ENCODE measurements at places on chromosomes 6 and 20.

DNA sequence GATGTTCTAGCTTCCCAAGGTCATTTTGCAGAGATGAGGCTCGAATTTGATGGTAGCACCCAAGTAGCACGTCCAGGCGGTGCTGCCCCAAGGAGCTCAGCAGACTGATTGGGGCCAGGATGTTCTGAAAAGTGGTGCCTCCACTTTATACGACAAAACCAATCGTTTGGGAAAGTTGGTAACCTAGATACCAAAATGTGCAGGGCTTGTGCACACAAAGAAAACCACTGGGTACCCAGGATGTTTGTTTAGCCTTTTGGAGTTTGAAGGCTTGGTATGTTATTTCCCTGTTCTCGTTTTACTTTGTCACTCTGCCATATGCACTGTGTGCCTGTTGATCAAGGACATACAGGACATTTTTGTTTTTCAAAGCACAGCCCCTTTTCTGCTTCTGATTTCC lies 40.7 kb upstream of the PBOV1 start:
- DNase-seq: no peak

DNA sequence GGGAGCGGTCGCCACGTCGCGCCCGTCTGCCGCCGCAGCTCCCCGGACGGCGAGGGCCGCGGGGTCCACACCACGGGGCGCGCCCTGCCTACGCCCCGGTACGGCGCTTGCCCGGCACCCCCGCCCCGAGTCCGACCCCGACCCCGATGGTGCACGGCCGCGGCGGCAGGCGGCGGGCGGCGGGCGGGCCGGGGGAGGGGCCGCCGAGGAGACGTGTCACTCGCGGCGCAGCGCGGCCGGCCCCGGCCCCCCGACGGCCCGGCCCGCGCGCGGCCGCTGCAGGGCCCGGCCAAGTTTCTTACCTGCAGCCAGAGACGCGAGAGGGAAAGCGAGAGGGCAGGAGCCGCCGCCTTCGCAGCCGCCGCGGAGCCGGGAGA lies 328 bp downstream of the RRBP1 start:
- DNase-seq: peak; percentile 62

GRCh38 chr6:157056275-157056674 lies 267.0 kb downstream of the TMEM242 start:
- DNase-seq: no peak

GRCh38 chr6:55437141-55437540 lies 109.9 kb downstream of the GFRAL start:
- DNase-seq: no peak

- DNase-seq: no peak
Observed at GRCh38 chr6:44463728-44464450, 76.4 kb downstream of the CDC5L start.

GRCh38 chr20:24389686-24390085 lies 79.7 kb upstream of the SYNDIG1 start:
- no peak for DNase-seq

DNA sequence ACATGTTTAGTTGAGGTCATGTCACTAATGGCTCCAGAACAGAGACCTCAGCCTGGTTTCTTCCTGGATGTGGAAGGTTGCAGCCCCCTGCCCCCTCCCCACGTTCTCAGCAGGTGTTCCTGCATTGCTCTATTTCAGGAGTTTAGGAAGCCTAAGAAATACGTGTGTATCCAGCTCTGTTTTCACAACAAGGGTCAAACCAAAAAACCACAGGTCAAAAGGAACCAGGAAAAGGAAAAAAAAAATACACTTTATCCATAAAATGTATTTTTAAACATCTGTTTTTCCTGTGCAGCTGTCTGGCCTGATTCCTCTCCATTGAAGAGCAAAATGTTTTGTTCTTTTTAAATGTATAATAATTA lies 107.9 kb upstream of the PLEKHG1 start:
- DNase-seq: no peak

- DNase-seq: no peak
Observed at GRCh38 chr6:62707156-62707555, 421.1 kb upstream of the KHDRBS2 start.

- no peak for DNase-seq
Observed at GRCh38 chr6:163952005-163952404, 537.5 kb downstream of the QKI start.

DNA sequence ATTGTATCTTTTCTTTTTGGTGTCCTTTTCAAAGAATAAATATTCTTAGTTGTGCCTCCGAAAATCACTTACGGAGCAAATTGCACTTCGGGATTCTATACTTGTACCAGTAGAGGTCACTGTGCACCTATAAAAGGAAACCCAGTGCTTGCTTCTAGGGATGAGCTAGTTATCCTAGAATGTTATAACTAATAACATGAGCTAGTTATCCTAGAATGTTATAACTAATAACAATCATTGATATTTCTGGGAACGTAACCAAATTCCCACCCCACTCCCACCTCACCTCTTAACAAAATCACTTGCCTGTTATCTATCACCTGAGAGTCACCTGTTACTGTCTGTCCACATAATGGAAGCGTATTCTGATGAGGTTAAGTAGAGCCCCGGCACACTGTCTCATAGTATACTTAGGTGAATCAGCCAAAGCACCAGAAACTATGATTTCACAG lies 126.9 kb upstream of the TIAM2 start:
- DNase-seq: no peak

- no peak for DNase-seq
Observed at GRCh38 chr6:163634211-163635171, 220.0 kb downstream of the QKI start.

DNA sequence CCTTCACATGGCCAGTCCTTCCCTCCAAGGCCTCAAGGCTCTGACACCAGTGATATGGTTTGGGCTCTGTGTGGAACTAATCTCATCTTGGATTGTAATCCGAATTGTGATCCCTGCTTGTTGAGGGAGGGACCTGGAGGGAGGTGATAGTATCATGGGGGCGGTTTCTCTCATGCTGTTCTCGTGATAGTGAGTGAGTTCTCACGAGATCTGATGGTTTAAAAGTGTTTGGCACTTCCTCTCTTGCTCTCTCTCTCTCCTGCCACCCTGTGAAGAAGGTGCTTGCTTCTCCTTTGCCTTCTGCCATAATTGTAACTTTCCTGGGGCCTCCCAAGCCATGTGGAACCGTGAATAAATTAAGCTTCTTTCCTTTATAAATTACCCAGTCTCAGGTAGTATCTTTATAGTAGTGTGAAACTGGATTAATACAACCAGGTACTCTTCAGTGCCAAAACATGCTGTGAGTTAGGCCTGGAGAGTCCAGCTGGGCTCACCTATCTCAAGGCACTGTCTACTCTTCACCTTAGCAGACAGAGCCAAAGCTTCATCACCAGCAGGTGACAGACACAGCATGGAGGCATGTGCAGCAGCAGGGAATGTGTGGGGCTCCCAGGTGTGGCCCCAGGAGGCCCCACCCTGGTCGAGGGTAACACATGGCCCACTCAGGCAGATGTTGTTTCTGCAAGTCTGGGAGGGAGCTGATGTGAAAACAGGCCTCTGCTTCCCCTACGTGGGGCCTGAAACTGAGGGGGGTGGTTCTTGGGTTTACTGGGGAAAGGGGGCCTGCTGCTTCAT lies 97.5 kb upstream of the CDYL start:
- DNase-seq: no peak

GRCh38 chr20:64247970-64248841 lies 7.3 kb upstream of the PCMTD2 start:
- DNase-seq: no peak

GRCh38 chr6:139649732-139650131 lies 275.3 kb upstream of the CITED2 start:
- no peak for DNase-seq

DNA sequence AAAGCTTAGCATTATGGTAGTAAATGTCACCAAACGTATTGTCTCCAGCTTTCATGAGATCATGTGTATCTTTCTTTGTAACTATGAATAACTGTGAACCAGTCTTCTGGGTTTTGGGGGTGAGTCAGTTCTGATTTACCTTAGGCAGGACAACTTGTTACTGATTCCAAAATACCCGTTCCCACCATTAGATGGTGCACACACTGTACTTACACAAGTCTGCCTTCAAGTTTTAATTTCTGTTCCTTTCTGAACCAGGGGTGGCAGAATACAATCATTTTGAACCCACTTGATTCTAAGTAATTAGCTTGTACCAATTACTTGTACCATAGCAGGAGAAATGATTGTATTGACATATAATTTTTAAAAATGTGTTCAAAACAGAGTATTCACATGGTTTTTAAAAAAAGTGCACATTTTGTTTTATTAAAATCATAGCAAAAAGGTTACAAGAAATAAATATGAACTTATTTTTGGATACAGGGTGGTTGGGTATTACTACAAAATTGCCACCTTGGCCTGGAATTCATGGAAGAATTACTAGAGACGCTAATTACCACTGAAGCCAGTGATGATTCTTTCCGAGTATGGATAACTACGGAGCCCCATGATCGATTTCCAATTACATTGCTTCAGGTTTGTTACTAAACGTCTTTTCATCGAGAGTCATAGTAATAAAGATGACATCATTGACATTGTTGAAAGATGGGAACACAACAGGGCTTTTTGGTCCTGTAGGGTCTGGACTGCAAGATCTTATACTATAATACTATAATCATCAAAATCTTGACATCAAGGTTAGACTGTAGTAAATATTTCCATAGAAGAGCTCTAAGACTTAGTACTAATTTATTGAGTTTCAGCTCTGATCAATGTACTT lies 75.2 kb upstream of the GLP1R start:
- DNase-seq: no peak

- no peak for DNase-seq
Observed at GRCh38 chr6:41072836-41073202, at the start of gene NFYA. NFYA (plus strand) TSS chr6:41072974; CDS start chr6:41079090, 6,116 bp downstream.

DNA sequence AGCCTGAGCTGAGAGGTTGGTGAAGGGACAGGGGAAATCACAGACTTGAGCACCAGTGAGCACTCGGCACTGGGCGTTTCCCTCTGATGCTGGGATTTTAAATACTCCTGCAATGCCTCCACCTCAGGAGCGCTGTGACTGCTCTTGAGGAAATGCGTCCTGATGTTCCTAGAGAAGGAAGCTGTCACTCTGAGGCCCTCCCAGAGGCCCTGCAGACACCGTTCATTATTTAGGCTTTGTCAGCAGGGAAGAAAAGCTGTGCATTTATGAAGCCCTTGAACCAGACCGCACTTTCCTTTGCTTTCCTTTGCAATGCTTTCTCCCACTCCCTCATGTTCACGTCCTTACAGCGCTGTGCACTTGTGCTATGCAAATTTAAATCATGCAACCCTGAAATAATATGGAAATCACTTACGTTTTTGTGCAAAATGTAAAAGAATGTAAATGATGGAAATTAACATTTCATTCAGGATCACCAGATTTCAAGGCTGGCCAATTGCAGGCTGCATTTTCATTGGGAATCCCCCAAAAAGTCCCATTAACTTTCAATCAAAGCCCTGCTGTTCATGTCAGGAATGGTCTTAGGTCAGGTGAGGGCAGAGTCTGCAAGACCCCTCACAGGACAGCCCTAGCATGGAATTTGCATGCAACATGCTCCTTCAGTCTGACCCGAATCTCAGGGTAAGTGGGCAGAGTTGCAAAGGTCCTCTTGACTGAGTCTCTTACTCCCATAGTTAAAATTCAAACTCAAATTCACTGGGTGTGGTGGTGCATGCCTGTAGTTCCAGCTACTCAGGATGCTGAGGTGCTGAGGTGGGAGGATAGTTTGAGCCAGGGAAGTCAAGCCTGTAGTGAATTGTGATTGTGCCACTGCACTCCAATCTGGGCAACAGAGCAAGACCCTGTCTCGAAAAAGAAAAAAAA lies 45.8 kb upstream of the SYNDIG1 start:
- DNase-seq: no peak

GRCh38 chr6:125637207-125637606 lies 112.2 kb upstream of the HEY2 start:
- no peak for DNase-seq

GRCh38 chr20:889106-889505 lies 27.0 kb downstream of the ANGPT4 start:
- no peak for DNase-seq

GRCh38 chr6:121216928-121217327 lies 117.4 kb downstream of the TBC1D32 start:
- DNase-seq: no peak

DNA sequence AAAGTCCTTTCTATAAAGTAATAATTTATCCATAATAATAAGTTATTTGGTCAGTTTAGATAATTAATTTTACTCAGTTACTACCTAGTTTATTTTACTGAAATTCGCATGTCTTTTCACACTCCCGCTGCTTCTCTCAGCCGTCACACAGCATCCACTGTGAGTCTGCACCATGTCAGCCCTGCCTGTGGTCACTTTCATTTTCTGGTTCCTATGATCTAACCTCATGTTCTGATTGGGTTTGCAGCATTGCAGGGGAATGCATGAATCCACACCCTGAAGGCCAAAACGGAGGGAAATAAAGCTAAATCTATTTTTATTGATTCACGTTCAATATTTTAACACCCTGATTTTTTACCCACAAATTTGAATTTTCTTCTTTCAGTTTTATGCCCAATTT lies 47.4 kb downstream of the PDE10A start:
- no peak for DNase-seq

GRCh38 chr6:114170372-114170771 lies 172.5 kb downstream of the HS3ST5 start:
- no peak for DNase-seq

GRCh38 chr6:18668994-18669393 lies 281.8 kb downstream of the RNF144B start:
- DNase-seq: no peak

- no peak for DNase-seq
Observed at GRCh38 chr6:169868458-169868857, 117.0 kb downstream of the ERMARD start.

DNA sequence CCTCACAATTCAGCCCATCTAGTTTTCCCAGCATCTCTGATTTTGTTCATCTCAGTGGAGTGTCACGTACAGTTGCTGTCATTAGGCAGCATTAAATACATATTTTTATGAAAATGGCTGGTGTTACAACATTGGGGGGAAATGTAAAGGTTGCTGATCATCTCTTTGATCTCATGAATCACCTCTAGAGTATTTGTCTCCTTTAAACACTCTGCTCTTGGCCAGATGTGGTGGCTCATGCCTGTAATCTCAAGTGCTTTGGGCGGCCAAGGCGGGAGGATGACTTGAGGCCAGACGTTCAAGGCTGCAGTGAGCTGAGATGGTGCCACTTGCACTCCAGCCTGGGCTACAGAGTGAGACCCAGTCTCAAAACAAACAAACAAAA lies 128.1 kb downstream of the IPCEF1 start:
- DNase-seq: no peak

DNA sequence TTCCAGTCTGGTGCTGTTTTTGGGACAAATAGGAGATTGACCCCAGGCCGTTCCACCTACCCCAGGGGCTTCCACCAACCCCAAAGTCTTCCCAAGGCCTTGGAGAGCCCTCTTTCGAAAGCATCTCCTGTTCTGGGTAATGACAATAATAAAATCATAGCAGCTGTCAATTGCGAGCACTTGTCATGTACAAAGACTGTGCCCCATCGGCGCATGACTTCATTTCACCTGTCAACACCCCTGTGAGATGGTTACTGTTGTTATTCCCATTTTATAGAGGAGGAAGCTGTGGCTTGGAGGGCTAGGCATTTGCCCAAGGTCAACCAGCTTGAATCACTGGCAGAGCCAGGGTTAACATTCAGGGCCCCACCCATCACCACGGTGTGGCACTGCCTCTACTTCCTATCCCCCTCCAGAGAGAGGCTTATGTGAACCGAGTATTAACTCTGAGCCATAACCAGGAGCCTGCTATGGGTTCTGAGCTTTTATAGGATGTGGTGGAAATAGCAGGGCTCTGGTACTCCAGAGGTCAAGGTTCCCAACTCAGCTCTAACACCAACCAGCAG lies 51.2 kb downstream of the HNF4A start:
- DNase-seq: no peak
